ENCODE measurements at places on chromosomes 5 and 9. TPM values are rescaled to one million over a fixed set of nuclear protein-coding genes. Genes with fewer than 3 reads are reported as not detected.

GRCh38 chr9:135075234-135076142, 12.0 kb upstream of the OLFM1 start:
- H3K4me1 ChIP-seq: no peaks in the 10 kb centered on the region
- no peaks in the 10 kb centered on the region for H3K36me3 ChIP-seq

DNA sequence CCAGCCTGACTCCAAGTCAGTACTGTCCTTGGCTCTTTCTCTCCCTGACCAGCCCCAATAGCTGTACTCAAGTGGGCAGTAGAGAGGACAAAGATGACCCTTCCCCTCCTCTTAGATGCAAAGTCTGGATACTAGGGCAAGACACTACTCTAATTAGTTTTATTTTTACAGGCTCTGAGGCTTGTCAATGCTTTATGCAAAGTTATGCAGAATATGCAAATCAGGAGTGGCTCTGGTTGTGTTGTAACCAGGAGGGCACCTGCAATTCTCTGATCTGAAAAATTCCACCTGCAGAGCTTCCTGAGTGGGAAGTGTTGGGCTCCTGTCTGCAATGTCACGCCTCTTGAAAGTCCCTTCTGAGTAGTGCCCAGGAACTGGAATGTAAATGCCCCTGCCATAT, 201.5 kb downstream of the RGS3 start:
- H3K4me3 ChIP-seq: no peak overlapping the region
- no peaks in the 10 kb centered on the region for H3K36me3 ChIP-seq
- H3K4me1 ChIP-seq: no peaks in the 10 kb centered on the region
- no peaks in the 10 kb centered on the region for H3K27me3 ChIP-seq
- H3K27ac ChIP-seq: no peak overlapping the region

GRCh38 chr5:88269222-88269771, 652 bp upstream of the TMEM161B start:
- H3K36me3 ChIP-seq: no peaks in the 10 kb centered on the region
- no peaks in the 10 kb centered on the region for H3K27me3 ChIP-seq
- no peaks in the 10 kb centered on the region for H3K4me1 ChIP-seq
- H3K27ac ChIP-seq: peak overlapping the region; percentile 72
- peak overlapping the region; percentile 61 for H3K4me3 ChIP-seq

DNA sequence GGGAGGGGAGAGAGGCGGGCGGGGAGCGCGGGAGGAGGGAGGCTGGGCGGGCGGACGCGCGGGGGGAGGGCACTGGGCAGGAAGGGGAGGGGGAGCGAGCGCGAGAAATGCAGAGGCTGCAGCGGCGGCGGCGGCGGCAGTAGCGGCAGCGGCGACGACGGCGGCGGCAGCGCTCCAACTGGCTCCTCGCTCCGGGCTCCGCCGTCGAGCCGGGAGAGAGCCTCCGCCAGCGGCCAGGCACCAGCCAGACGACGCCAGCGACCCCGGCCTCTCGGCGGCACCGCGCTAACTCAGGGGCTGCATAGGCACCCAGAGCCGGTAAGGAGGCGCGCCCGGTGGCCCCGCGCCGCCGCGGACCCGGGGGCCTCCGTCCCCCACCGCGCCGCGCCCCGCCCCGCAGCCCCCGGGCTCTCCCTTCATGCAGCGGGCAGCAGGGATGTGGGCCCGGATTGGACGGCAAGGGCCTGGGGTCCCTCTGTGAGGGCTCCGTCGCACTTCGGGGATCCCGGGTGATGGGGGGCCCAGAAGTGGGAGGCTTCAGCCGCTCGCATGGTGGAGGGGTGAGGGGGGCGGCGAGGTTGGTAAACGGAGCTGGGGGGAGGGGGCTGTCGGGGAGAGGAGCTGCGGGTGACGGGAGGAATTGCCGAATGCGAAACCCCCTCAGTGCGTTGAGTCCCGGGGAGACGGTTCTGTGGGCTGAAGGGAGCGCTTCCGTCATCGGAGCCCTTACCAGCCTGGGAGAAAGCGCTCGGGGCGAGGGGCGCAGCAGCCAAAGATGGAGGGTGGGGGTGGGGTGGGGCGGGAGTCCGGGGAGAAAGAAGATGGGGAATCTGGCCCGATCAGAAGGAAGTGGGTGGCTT, at the start of gene BASP1:
BASP1 (plus strand) TSS at position 139 of the 860 bp plus-strand sequence. CDS start 57,586 bp downstream, outside the sequence.
- no peaks in the 10 kb centered on the region for H3K27me3 ChIP-seq
- H3K36me3 ChIP-seq: no peaks in the 10 kb centered on the region
- H3K27ac ChIP-seq: peak within 1 kb of the TSS; percentile 22
- DNase-seq: peak; percentile 65
- no peaks in the 10 kb centered on the region for H3K4me1 ChIP-seq

DNA sequence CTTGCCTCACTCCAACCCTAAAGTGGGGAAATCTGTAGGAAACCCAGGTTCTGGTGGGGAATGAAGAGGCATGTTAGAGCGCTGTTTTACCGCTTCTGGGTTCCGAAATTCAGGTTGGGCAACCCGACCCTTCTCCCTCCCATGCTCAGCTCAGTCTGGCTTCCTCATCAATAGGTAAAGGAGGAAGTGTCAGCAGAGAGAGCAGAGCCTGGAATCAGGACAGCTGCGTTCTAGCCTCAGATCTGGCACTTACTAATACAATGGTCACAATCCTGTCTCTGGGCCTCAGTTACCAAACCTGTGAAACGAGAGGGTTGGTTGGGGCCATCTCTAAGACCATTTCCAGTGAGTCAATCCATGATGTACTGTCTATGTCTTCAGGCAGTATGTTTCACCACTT, 16.2 kb upstream of the TNIP1 start:
- H3K27me3 ChIP-seq: no peaks in the 10 kb centered on the region
- no peak for DNase-seq
- H3K36me3 ChIP-seq: no peaks in the 10 kb centered on the region
- no peak overlapping the region for H3K4me3 ChIP-seq

DNA sequence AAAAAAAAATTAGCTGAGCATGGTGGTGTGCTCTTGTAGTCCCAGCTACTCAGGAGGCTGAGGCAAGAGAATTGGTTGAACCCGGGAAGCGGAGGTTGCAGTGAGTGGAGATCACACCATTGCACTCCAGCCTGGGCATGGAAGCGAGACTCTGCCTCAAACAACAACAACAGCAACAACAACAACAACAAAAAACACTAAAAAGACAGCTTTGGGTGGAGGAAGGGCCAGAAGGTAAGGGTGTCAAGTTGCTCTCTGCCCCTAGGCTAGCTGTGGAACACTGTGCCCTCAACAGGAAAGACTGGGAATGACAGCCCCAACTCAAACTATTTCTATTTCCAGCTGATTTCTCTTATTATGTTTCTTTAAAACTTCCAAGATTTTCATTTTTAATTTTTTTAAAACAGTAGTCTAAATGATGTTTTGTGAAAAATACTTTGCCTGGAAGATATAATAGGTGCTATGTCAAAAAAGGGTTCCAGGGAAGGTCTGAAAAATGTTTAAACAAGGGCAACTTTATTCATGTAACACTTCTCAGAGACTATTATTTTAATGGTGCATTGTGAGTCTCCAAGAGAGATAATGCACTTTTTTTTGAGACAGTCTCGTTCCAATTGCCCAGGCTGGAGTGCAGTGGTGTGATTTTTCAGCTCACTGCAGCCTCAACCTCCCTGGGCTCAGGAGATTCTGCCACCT, 29.9 kb downstream of the CLINT1 start:
- no peak for DNase-seq
- peaks cover 8% of the 10 kb centered on the region for H3K4me1 ChIP-seq
- H3K27ac ChIP-seq: no peak overlapping the region
- H3K36me3 ChIP-seq: no peaks in the 10 kb centered on the region

GRCh38 chr5:73418244-73418691, 30.3 kb downstream of the FOXD1 start:
- DNase-seq: no peak
- no peaks in the 10 kb centered on the region for H3K36me3 ChIP-seq
- H3K27ac ChIP-seq: no peak overlapping the region
- H3K4me3 ChIP-seq: no peak overlapping the region
- no peaks in the 10 kb centered on the region for H3K4me1 ChIP-seq
- H3K27me3 ChIP-seq: peaks cover 57% of the 10 kb centered on the region

- H3K27ac ChIP-seq: no peak overlapping the region
- DNase-seq: no peak
- H3K27me3 ChIP-seq: no peaks in the 10 kb centered on the region
Observed at GRCh38 chr9:80763536-80763935, 925.8 kb downstream of the TLE1 start.

SPAAR gene
- 1.1 TPM for total RNA-seq

SOHLH1 gene
- not detected for total RNA-seq
